Cerebellar nuclear complex (tissue), 1 donor: ENCODE measurements at places on chromosomes 16 and 17.

- DNase-seq, result no peak
Observed at GRCh38 chr17:29124925-29125273, 55.3 kb downstream of the MYO18A start.

DNA sequence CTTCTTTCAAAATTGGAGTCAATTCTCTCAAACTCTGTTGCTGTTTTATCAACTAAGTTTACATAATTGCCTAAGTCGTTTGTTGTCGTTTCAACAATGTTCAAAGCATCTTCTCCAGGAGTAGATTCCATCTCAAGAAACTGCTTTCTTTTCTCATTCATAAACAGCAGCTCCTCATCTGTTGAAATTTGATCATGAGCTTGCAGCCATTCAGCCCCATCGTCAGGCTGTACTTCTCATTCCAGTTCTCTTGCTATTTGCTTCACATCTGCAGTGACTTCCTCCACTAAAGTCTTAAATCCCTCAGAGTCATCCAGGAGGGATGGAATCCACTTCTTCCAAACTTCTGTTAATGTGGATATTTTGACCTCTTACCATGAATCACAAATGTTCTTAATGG lies 230.6 kb downstream of the IRF8 start:
- no peak for DNase-seq

- DNase-seq, result no peak
Observed at GRCh38 chr17:27155866-27156265, 138.0 kb upstream of the WSB1 start.

DNA sequence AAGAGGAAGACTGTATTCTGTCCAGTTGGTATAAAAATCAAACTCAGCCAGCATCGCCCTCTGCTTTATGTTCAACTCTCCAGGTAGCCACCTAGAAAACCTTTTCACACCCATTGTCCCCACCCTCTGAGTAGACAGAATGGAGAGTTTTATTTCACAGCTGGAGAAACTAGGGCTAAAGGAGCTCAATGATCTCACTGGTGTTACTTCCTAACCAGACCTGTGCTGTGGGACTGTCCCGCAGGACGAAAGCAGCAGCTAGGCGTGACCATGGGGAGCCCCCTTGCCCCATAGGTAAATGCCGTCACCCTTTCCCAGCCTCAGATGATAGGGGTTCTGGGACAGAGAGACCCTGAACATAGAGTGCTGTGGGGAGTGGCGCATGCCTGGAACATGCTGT lies 67.7 kb downstream of the CYLD start:
- no peak for DNase-seq

GRCh38 chr16:54015147-54015546 lies 271.4 kb downstream of the IRX3 start:
- DNase-seq, result no peak
